Caudate nucleus (tissue), 63 donors: ENCODE measurements at places on chromosomes 5 and 9.

DNA sequence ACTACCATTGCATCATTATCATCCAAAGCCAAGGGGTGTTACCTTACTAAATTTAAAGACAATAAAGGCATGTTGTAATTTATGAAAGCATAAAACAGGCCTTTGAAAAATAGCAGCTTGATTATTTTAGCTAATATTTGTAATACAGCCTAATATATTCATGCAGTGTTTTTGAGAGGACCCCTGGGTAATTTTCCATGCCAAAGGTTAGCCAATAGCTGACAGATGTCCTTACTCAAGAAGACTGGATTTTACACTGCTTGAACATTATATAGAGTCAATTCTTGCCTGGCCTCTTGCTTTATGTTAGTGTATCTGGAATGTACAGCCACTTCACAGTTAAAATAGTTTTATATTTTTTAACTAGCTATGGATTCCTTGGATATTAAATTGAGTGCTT, 337.8 kb upstream of the PAPPA start:
- no peak for DNase-seq

DNA sequence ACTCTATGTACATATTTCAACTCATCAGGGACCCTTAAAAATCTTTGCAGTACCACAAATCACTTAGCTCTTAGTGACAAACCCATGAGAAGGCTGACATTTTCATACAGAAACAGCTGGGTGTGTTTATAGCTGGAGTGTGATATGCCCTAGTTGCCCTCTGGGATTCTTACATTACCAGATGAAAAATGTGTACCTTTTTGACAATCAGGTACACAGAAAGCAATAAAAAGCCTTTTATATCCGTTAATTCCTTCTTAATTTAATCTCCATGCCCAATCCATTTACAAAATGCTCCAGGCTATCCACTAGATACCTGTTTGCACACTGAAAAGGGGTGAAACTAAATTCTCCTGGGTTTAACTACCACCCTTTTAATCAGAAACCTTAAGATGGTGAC, 222.9 kb downstream of the KIAA0825 start:
- DNase-seq, result no peak

- DNase-seq, result peak; percentile 39
Observed at GRCh38 chr5:1668141-1668721, 131.4 kb downstream of the MRPL36 start.

- no peak for DNase-seq
Observed at GRCh38 chr5:102294886-102295395, 1.1 kb downstream of the SLCO4C1 start.

DNA sequence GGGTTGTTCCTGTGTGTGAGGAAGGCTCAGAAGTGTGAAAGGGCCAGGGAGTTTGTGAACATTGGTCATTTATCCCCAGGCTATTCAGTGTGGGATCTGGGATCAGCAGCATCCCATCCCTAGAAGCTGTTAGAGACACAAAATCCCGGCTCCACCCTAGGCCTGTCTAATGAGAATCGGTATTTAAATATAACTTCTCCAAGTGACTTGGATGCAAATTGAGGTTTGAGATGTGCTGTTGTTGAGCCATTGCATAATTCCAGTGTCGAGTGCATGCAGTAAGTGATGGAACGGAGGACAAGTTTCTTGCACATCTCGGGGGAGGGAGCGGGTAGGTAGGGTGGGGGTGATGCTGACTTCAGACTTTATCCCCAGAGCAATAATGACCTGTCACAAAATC, 138.3 kb downstream of the FBXL7 start:
- no peak for DNase-seq

- no peak for DNase-seq
Observed at GRCh38 chr5:54718656-54719055, 201.1 kb downstream of the SNX18 start.

DNA sequence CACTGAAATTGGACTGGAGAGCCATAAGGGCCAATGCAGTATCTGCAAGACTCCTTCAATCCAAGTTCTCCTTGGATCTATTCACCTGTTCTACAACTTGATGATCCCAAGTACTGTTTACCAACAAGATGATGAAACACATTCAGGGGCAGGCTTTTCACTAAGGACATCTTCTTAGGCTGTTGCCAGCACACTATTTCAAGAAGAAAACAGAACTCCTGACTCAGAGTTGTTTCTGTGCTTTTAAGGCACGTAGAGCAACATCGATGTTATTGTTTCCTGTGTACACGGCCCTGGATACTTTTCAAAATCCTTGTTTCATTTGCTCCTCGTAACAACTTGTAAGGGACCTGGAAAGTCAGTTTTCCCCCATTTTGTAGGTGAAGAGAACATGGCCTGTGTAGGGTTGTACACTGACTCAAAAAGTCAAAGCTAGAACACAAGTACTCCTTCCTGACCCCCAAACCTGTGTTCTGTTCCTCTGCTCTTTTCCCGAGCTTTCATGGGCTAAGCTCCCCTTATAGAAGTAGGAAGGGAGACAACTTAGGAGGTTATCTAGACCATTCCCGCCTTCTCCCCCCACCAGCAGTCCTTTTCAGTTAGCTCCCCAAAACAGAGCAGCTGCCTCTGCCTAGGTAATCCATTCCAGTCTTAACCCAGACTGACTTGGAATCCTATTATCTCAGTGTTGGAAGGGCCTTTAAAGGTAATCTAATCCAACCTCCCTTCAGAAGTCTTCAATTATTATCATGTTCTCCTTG, 5.2 kb upstream of the MGAT1 start:
- DNase-seq, result no peak

DNA sequence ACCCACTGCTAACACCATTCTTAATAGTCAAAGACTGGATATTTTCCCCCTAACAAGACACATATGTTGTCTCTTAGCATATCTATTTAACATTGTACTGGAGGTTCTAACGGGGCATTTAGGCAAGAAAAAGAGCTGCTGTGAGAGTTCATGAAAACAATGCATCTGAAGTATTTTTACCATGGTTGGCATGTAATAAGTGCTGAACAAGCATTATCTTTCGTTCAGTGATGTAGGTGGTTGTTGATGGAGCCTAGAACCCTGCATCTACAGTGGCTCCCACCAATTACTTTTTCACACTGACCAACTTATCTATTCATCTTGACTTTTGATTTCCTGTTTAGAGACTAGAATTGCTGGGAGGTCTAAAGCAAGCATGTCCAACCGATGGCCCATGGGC, 12.8 kb downstream of the B4GALT1 start:
- DNase-seq, result no peak

GRCh38 chr5:88672644-88673252, 210.2 kb downstream of the MEF2C start:
- DNase-seq, result no peak

GRCh38 chr5:1019001-1019905, 10.7 kb downstream of the NKD2 start:
- no peak for DNase-seq

DNA sequence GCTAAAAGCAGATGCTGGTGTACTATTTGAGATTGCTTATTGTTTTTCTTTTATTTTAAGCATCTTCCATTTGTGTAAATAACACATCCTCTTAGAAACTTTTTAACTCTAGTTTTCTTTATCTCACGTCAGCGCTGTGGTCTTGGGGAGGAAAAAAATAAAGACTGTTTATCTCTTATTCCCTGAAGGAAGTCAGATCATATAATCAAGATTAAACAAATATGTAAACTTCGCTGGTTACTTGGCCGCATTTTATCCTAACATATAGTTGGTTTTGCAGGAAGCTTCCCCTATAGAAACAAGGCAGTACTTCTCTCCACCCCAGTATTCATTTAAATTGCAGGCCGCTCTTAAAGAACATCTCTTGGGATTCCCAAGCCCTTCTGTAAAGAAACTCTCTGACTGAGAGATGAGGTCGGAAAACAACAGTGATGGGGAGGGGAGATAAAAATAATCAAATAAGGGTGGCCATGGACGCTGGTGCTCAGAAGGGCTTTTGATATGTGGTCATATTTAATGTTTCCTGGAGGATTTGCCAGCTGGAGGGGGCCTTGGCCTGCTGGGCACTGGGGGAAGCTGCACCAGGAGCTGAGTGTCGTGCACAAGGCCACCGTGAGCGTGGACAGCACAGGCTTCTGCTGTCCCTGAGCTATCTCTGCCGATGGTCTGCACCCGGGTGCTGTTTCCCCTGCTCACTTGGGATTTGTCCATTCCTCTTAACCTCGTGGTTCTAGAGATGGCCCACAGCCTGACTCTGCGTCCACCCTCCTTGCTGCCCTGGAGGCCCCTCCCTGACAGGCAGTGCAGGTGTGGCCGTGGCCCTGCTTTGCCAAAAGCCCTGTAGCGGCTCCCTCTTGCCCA, 23.8 kb downstream of the NEURL1B start:
- no peak for DNase-seq

DNA sequence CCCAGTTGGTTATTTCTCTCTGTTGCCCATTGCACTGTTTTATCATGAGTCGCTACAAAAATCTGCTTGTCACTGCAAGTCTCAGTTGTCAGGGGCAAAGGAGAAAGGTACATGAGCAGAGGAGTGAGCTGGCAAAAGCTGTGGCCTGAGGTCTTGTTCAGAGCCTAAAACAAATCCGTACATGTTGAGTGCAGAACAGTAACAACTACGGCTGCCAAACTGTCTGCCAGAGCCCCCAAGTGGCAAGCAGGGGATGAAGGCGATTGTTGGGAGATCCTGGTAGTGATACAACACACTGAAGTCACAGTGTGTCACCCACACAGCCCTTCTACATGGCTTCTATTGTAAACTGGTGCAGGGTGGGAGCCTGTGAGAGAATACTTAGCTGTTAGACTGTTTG, 50.9 kb downstream of the BRINP1 start:
- no peak for DNase-seq

GRCh38 chr5:73232266-73233041, 59.5 kb downstream of the TMEM174 start:
- no peak for DNase-seq

- no peak for DNase-seq
Observed at GRCh38 chr9:131238402-131239021, 37.8 kb downstream of the FAM78A start.

- no peak for DNase-seq
Observed at GRCh38 chr9:112569186-112569585, 82.6 kb downstream of the KIAA1958 start.

DNA sequence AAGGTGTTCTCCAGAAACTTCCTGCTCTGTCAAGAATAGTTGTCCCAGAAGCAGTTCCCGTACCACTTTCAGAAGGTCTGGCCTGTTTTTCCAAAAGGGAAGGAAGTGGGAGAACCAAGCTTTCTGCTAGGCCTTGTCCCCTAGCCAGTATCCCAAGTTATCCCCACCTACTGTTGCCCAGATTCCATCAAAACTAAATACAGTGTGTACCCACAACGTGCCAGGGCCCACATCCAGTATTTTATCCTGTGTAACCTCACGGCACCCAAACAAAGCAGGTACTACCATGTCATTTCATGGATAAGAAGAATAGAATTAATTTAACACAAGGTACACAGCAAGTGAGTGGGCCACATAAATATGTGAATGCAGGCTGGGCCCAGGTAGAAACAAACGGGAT, 126.2 kb downstream of the CDK5RAP2 start:
- DNase-seq, result no peak

DNA sequence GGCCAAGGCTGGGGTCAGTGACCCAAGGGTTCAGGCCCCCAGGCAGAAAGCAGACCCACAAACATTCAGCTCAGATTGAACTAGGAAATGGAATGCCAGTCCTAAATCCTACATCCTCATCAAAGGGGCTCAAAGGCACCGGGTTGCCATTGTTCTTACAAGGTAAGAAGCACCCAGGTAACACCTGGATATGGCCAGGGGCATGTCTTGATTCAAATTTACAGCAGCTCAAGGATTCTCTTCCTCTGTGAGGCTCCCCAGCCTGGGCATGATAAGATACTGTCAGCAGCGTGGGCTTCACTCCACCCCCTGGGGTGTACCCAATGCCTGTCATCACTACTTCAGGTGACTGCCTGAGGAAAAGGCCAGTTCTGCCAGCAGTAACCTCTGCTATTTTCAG, 92.1 kb upstream of the FSTL4 start:
- DNase-seq, result no peak

DNA sequence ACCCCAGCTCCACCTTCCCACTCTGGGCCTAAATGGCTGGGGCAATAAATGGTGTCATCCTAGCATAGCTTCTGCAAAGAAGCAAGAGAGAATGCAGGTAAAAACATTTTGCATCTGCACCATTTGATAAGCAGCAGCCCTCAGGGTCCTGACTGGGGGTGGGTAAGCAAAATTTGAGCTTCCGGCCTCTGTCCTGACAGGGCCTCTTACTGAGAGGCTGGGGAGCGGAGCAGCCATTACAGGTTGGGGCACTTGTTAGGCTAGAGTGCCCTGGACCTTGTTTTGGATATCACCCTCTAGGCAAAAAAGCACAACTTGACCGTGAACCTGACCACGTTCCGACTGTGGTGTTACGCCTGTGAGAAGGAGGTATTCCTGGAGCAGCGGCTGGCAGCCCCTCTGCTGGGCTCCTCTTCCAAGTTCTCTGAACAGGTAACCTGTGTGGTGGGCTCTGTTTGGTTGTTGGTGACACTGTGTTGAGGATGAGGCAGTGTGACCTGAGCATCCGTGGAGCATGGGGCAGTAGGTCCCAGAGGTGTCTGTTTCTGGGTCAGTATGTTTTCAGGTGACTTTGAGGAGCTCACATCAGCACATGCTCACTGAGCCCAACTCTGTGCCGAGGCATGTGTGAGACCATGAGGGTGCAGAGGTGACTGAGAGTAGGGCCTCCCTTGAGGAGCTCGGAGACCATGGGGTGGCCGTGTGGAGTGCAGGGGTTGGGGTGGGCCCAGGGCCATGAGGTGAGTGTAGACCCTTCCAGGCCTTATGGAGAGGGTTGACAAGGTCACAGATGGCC, 23.1 kb downstream of the USP20 start:
- DNase-seq, result no peak

DNA sequence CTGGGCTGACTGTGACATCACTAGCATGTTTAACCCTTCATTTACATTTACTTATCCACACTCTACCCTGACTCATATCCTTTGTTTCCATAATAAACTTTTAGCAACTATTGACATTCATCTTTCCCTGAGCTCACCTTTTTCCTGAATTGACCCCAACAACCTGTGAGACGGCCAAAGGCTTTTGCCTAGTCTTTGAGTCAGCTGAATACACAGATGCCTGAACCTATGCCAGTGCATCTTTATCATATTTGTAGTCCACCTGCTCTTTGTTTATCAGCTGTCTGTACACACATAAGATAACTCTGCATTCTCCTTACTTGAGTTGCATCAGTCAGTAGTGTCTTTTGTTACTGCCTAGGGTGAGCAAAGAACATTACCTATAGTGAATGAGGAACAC, 128.5 kb upstream of the HMHB1 start:
- no peak for DNase-seq

DNA sequence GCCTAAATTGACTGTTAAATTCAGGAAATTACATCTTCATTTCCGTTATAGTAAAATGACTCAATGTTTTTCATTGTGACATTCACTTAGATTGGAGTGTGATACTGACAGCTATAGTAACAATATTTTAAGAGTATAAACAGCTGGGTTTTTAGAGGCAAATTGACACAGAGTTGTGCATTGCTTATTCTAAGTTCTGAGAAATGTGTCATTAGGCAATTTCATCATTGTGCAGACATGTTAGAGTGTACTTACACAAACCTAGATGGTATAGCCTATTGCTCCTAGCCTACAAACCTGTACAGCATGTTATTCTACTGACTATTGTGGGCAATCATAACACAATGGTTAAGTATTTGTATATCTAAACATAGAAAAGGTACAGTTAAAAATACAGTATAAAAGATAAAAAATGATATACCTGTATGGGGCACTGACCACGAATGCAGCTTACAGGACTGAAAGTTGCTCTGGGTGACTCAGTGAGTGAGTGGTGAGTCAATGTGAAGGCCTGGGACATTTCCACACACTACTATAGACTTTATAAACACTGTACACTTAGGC, 132.7 kb downstream of the PDE4D start:
- DNase-seq, result no peak
